ENCODE measurements at places on chromosomes 1 and 21.

DNA sequence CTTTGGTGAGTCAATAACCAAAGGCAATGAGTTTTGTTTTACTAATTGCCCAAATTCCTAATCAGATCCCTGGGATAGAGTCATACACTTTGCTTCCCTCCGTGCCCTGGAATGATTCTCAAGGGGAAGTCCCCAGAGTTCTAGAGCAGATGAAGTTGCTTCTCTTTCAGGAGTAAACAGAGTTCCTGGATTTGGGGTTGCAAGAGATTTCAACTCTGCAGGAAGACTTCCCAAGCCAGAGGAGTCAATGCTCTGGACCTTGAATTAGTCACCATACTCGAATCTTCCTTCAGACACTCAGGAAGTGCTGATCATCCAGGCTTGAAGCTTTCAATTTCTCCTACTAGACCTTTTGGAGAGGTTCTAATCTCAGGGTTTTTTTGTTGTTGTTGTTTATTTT is 39.6 kb downstream of the FCER1A start:
- DNase-seq: no peak

GRCh38 chr1:113677250-113678158 is 81.8 kb downstream of the PHTF1 start:
- peak; percentile 53 for DNase-seq

DNA sequence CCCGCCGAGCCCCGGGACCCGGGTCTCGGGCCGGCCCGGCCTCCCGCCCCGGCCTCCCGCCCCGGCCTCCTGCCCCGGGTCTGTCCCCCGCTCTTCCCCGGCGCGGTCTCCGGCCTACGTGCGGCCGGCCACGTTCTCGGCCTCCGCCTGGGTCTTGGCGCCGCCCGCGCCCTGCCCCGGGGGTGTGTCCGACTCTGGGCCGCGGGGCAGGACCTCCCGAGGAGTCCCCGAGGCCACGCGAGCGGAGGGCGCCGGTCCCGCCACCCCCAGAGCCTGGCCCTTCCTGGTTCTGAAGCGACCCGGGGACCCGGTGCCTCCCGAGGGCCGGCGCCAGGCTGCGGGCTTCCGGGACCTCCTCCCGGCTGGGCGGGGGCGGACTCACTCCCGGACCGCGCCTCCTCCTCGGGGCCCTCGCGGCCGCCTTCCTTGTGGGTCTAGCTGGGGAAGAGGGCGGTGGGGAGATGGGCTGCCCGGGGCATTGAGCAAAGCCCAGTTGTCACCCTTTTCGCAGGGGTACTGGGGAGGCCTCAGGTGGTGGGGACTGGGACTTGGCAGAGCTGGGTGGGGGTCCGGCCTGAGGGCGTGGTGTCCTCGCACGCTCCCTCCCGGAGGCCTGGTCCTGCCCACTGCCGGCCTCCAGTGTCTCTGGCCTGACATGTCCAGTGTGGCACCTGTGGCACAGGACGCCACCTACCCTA is 558 bp downstream of the PFKL start:
- peak; percentile 58 for DNase-seq

DNA sequence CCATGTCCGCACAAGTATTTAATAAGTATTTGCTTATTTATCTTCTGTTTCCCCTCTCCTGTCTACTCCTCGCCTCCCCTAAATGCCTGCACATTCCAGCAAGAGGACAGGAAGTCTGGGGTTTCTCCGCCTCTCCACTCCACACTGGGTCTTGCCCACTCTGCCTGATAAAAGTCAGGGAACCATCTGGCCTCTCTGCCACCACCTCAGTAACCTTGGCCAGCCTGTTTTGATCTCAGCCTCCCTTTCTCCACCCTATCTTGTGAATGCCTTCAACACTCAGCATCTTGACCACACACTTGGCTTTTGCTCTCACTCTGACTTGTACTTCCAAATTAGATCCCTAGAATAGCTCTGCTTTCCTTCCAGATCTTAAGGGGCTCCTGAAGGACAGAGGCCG is 165.3 kb upstream of the UBE2U start:
- peak; percentile 8 for DNase-seq

GRCh38 chr21:42414928-42415769 is 11.4 kb downstream of the UBASH3A start:
- DNase-seq: peak; percentile 51

DNA sequence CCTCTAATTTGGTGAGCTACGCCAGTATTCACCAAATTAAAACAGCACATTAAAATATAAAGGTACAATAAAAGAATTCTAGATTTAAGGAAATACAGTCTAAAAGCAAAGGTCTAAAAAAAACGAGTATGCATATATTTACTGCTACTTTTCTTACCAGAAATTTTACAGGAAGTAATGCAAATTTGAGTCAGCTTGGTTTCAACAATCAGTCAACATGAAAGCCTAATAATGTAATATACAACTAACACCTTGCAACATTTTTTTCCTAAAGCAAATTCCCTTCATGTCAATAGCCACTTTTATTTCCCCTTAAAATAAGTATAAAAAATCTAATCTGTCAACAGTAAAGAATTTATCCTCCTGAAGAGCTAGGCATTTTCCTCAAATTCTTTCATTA is 11.9 kb downstream of the PTP4A2 start:
- DNase-seq: no peak

Data from fibroblast of skin of right biceps (primary cell).